HEK293T (cell line): ENCODE measurements at places on chromosomes 7 and 10.

DNA sequence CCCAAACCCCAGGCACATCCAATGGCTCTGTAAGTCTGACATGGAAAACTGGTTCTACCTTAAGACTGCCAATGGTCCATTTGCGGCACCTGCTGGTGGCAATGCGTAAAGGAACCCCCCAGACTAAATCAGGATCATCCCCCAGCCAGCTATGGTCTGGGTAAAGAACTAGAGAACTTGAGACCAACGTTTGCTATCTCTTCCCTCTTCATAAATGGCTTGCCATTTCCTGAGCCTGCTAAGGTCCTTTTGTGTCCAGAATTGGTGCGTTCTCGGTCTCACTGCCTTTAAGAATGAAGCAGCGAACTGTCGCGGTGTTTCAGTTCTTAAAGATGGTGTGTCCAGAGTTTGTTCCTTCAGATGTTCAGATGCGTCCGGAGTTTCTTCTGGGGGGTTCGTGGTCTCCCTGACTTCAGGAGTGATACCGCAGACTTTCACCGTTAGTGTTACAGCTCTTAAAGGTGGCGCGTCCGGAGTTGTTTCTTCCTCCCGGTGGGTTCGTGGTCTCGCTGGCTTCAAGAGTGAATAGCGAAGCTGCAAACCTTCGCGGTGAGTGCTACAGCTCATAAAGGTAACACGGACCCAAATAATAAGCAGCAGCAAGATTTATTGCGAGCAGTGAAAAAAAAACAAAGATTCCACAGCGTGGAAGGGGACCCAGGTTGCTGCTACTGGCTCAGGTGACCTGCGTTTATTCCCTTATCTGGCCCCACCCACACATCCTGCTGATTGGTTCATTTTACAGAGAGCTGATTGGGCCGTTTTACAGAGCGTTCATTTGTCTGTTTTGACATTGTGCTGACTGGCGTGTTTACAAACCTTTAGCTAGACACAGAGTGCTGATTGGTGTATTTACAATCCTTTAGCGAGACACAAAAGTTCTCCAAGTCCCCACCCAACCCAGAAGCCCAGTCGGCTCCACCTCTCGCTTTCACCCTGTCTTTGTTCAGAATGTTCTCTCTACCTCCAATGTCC, 95.4 kb downstream of the ELMO1 start:
- DNase-seq = peak; percentile 10

- no peak for DNase-seq
Measured at GRCh38 chr7:97020996-97021746, 3.5 kb downstream of the DLX5 start.

DNA sequence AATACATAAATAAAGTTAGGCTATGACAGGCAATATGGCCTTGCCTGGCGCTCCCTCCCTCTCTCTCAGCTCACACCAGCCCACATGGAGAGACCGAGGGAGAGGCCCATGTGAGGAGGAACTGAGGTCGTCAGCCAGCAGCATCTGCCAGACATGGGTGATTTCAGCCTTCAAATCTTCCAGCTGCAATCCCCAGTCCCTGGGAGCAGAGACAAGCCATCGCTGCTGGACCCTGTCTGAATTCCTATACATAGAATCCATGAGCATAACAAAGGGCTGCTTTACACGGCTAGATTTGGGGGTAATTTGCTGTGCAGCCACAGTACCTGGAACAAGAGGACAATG, 35.6 kb downstream of the ANKRD16 start:
- DNase-seq = no peak

DNA sequence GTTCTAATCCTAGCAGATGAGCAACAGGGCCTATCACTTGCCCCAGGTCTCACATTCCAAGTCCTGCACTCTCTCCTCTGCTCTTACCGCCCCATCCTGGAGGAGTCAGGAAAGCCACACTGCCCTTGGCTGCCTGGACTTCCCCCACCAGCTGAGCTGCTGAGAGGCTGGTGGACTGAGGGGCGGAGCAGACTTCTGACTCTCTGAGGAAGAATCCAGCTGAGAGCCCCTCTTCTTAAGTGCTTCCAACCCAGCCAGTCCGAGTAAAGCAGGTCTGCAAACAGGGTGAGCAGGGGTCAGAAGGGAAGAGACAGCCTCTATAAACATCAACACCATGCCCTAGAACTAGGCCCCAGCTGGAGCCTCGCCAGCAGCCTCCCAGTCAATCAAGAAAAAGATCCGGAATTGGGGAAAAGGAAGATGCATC, 92.4 kb upstream of the TMEM72 start:
- DNase-seq = no peak

GRCh38 chr7:52962402-52963076, 72.9 kb upstream of the POM121L12 start:
- no peak for DNase-seq

GRCh38 chr10:60942788-60943315, 1.1 kb downstream of the RHOBTB1 start:
- no peak for DNase-seq

DNA sequence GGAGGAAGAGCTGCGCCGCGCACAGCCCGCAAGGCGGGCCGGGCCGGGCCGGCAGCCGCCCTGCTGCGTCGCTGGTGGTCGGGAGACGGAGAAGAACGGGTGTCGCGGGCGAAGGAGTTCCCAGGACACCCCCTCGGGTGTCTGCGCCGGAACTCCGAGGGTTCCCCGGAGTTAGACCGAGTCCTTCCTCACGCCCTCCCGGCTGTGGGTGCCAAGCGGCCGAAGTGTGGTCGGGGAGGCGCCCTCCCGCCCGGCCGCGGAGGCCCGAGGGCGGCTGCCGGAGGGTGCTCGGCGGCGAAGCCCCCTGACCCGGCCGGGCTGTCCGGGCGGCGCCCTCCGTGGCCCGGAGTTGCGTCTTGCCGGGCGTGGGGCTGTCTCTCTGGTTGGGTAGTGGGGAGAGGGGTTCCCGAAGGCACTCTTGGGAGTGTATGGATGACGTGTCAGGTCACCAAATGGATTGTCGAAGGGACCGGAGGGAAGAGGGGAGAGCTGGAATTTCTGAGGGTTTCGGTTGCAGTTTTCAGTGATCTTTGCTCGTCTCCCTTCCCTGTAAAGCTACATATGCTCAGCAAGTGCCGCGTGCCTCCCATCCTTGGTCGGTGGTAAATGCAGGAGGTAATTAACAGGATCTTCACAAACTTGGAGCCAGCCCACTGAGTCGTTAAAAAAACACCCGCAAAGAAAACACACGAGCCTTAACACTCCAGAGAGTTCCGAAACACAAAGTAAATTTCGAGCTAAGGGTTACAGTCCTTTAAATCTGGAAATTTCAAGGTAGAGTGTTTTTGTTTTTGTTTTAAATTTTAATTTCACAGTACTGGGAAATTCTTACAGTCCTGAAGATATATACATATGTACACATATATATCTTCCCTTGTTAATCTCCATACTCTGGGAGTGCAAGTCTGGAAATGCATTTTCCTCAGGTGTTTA, 871 bp downstream of the ST7 start:
- DNase-seq = peak; percentile 52

DNA sequence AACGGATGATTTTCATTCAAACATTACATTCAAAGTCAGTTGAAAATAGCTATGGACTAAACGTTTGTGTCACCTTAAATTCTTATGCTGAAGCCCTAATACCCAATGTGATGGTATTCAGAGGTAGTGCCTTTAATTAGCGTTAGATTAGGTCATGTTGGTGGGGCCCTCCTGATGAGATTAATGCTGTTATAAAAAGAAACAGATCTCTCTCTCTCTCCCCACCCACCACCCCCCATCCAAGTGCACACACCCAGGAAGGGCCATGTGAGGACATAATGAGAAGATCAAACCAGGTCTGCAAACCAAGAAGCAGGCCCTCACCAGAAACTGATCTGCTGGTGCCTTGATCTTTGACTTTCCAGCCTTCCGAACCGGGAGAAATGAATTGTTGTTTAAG, 44.2 kb downstream of the ZNF438 start:
- no peak for DNase-seq

DNA sequence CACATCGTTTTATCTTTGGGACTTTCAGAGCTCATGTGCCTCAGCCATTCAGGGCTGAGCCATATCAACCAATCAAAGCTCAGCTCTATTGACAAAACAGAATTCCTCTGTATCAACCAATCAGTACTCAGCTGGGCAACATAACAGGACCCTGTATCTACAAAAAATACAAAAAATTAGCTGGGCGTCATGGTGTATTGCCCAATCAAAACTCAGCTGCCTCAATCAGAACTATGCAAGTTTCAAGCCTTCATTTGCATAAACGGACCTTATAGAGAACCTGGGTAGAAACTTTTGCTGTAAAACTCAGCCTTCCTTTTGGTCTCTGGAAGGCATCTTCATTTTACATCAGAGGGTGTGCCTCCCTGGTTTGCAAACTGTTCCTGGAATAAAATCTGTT, 77.1 kb downstream of the ZNF467 start:
- DNase-seq = no peak

GRCh38 chr7:47511699-47512370, 70.1 kb downstream of the TNS3 start:
- no peak for DNase-seq

GRCh38 chr7:111499027-111499426, 63.3 kb downstream of the IMMP2L start:
- DNase-seq = no peak

DNA sequence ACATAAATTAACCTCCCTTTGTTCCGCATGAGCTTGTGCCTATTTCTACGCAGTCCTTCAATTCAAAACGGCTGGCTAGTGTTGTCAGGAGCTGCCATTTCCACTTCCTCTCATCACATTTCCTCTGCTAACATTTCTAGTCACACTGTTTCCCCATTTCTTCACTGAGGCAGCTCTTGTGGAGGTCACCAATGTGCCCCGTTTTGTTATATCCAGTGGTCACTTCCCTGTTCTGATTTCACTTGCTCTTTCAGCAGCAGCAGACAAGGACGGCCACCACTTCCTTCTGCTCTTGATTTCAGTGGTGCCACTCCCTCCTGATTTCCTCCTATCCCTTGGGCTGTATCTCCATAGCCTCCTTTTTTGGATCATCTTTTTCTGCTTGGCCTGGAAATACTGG, 64.8 kb upstream of the SEC61G start:
- no peak for DNase-seq

DNA sequence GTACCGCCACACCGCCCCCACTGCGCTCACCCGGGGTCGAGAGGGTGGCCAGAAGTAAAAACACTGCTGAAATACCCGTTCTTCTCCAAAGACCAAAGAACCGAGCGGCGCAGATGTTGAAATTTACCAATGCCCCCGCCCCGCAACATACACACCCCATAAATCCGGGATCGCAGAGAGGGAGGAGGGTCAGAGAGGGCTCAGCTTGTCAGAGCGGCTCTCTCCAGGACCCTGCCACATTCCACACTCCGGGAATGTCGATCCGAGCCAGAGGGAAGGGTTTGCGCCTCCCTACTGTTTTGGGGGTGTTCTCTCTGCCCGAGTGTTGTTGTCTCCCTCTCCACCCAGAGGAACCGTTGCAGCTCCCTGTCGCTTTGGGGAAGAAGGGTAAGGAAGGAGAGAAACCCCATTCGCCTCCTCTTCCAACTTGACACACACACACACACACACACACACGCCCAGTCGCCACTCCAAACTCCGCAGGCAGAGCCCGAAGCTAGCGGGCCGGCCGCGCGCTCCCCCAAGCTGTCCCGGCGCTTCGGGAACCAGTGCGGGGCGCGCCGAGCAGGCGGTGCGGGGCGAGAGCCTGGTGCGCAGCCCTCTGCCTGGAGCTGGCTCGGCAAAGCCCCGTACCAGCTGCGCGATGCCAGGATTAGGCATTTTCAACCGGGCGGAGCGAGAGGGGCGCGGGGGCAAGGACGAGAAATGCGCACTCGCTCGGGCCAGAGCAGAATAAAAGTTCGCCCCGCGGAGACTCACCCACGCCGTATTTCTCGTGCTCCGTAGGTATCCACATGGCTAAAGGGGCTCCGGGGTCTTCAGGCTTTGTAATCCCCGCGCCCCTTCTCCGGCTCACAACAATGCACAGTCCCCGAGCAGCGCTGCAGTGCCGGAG, 609 bp downstream of the DOCK4 start:
- peak; percentile 30 for DNase-seq

DNA sequence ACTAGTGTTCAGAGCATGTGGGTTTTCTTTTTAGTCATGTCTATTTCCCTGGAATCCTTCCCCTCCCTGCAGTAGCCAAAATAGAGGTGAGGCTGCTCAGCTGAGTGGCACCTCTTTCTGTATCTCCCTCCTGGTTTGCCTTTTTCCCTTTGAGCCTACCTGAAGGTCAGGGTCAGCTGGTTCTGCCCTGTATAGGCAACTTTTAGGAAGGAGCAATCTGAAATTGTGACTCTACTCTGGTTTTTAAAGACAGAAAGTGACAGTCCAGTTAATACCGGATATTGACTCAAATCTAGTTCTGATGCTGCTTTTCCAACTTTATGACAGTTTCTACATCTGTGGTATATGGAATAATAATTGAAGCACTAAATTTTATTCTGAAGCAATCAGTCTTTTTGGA, 26.0 kb downstream of the CCM2 start:
- no peak for DNase-seq

DNA sequence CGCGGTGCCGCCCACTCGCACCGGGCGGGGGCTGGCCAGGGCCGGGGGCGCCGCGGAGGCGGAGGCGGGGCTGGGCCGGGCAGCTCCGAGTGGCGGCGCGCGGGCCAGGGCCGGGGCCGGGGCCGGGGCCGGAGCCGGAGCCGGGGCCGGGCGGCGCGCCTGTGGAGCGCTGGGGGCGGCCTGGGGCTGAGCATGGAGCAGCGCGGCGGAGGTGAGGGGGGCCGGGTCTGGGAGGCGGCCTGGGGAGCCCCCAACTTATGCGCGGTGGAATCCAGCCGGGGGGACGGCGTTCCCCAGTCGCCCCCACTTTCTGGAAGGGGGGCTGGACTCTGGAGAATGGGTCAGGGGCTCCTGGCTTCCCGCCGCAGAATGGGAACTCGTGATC, at the start of gene LZTS2:
Gene LZTS2 (plus strand): TSS at position 67 of the 385 bp plus-strand sequence. CDS start 2,731 bp downstream, outside the sequence.
- DNase-seq = no peak

DNA sequence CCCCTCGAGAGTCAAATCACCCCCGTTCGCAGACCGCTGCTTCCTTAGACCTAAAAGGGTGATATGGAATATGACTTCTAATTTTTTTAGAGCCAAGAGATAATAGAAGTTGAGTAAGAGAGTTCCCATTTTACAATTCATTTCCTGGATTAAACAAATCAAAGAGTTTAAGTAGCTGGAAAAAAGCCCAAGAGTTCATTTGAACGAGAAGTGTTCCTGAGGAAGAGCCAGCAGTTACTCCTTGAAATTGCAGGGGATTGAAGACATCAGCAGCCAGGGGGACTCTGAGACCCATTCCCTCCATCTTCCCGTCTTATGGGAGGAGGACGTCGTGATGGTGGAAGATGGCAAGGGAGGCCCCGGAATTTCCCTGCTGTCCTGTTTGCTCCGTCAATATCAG, 277.0 kb downstream of the WDR11 start:
- DNase-seq = no peak
